MM.1S (cell line): ENCODE measurements at places on chromosomes 11 and 22.
A peak's percentile ranks its signal among the peaks of the same experiment; 100 is the strongest.

DNA sequence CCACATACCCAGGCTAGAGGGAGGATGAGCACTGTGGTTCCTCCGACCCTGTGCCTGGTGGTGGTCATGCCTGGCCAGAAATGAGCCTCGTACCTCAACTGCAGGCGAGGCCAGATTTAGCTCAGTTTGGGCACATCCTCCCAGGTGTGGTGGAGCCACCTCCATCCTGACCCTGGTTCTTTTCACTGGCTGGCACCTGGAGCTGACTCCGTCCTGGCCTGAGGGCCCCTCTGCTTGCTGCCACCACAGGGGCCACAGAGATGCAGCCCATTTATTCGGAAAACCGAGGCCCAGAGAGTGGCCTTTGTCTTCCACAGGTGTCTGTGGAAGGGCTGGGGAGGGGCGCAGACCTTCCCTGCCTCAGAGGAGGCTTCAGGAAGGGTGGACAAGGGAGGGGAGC is 9.0 kb upstream of the ARFGAP3 start:
- DNase-seq = no peak

- DNase-seq = no peak
Observed at GRCh38 chr11:66559142-66559865, 9.1 kb downstream of the CTSF start.

GRCh38 chr11:12069066-12069676 is 41.2 kb upstream of the MICAL2 start:
- DNase-seq = no peak

GRCh38 chr11:18253233-18253632 is 4.8 kb upstream of the SAA2 start:
- DNase-seq = no peak

DNA sequence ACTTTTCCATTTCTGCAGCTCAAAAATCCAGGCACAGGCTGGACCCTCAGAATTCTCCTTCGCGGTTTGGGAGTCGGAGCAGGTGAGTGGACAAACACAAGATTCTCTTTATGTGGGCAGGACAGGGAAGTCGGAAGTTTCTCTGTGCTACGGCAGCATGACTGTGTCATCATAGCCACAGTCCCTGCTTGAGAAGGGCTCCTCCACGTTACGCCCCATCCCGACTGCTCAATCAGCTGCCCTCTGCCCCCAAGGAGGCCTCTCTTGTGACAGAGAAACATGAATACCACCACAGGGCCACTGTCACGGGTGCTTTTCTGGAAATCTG is 89.0 kb upstream of the SHISAL1 start:
- no peak for DNase-seq

DNA sequence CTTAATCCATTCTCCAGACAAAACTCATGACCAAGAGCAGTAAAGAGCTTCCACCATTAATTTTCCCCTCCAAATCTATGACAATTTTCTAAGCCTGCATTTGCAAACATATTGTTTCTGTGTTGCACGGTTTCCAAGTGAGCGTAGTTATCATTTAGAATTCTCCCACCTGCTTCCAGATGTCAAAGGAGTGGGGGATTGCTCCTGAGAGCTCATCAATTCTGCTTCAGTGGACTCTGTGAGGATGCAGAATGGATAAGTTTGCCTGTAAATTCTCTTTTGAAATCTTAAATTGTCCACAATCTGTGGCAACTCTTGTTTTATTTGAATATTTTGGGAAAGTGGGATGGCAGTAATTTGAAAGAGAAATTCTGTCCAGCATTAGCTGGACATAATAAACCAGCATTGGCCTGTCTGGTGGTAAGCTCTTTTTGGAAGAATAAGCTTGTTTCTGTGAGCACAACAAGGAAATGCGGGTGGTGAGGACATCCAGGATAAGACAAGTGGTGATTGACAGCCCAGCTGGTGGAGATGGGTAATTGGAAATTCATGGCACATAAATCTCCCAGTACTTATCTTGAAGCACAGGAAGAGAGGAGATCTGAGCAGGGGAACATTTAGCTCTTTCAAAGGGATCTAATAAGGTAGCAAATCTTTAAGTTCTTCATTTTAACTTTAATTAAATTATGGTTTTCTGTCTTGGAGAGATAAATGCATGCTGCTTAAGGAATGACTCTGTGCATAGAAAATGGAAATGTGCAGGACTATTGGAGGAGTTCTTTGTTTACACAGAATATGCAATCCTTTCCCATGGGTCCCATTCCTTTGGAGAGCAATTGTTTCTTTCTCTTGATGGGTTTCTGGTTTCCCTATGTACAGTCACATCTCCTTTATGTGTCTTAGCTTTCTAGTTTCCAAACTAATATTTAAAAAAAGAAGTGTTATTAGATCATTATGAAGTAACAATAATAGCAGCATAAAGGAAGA is 73.2 kb downstream of the FAT3 start:
- DNase-seq = no peak

DNA sequence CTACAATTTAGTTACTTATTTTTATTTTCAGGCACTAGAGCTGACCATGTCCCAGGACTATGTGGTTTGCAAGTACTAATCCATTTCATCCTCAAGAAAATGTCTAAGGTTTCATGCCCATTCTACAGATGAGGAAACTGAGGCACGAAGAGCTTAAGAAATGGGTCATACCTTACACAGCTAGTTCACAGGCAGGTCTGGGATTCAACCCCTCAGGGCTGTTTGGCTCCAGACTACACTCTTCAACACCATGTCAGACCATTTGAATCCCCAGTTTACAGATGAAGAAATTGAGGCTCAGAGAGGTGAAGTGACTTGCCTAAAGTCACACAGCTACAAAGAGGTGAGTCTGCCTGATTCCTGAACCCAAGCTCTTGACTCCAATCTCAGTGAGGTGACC is 144.1 kb downstream of the MIAT start:
- no peak for DNase-seq

- no peak for DNase-seq
Observed at GRCh38 chr11:113647856-113648255, 58.3 kb downstream of the TMPRSS5 start.

- DNase-seq = no peak
Observed at GRCh38 chr11:117634756-117635603, 162.0 kb downstream of the DSCAML1 start.

DNA sequence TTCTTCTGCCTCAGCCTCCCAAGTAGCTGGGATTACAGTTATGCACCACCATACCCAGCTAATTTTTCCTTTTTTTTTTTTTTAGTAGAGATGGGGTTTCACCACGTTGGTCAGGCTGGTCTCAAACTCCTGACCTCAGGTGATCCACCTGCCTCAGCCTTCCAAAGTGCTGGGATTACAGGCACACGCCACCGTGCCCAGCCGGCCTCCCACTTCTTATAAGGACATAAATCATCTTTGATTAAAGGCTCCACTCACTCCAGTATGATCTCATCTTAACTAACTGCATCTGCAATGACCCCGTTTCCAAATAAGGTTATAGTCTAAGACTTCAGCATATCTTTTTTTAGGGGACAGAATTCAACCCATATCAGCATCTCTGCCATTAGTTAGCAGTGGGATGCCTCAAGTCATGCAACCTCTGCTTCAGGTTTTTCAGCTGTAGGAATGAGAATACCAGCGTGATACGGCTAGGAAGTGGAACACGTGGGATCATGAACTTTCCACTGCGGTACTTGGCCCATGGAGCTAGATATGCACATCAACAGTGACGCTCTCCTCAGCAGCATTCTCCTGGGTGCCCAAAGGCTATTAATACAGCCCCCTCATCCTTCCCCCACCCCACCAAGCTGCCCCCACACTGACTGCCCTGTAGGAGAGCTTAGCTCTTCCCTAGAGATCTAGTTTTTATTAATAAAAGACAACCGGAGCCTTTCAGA is 41.4 kb downstream of the MCHR1 start:
- no peak for DNase-seq

GRCh38 chr11:102773386-102773785 is 7.0 kb downstream of the MMP10 start:
- DNase-seq = no peak

- no peak for DNase-seq
Observed at GRCh38 chr11:12053606-12054361, 45.4 kb upstream of the DKK3 start.

GRCh38 chr22:40008726-40009291 is 14.1 kb downstream of the FAM83F start:
- no peak for DNase-seq

- DNase-seq = no peak
Observed at GRCh38 chr11:7115780-7116179, 27.0 kb downstream of the RBMXL2 start.

DNA sequence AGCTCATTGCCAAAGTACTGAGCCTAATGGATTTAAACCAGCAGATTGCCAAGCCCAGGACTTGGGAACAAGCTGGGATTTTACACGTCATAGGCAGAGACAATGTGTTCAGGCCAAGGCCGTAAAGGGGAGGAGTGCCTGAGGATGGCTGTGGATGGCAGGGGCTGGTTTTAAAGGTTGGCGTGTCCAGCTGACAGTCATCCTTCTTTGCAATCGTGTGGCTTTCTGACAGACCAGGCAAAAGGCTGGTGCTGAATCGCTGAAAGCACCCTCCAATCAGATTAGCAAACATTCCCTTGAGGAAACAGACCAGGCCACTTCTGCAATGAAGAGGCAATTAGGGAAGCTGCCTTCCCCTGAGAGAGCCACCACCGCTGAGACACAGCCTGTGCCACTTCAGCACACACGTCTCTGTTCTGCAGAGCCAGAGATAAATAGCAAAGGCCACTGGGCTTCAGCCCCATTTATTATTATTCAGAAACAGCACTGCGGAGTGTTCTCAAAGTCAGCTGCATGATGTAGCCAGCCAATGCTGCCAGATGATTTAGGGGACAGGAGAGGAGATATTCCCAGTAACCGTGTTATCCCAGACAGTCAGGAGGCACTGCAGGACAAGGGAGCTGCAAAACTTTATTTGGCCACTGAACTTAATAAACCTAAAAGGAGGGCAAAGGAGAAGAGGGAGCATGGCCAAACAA is 54.2 kb upstream of the CSNK2A3 start:
- no peak for DNase-seq

DNA sequence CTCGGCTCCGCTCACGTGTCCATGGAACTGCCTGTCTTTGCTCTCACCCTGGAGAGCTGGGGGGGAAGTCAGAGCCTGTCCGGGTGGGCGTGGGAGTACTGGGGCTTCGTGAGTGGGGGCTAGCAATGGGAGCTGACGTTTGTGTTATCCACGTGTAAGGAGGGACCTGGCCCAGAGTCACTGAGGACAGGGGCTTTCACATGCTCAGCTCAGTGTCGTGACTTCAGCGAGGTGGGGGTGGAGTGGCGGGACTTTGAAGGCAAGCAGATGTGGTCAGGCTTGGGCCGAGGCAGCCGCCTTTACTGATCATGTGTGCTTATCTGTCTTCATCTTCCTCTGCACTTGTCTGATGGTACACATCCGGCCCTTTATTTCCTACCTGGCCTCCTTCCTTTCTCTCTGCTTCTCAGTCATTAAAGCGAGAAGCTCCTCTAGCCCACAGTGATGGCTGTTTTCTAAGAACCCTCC is 113.1 kb upstream of the NNMT start:
- DNase-seq = no peak

DNA sequence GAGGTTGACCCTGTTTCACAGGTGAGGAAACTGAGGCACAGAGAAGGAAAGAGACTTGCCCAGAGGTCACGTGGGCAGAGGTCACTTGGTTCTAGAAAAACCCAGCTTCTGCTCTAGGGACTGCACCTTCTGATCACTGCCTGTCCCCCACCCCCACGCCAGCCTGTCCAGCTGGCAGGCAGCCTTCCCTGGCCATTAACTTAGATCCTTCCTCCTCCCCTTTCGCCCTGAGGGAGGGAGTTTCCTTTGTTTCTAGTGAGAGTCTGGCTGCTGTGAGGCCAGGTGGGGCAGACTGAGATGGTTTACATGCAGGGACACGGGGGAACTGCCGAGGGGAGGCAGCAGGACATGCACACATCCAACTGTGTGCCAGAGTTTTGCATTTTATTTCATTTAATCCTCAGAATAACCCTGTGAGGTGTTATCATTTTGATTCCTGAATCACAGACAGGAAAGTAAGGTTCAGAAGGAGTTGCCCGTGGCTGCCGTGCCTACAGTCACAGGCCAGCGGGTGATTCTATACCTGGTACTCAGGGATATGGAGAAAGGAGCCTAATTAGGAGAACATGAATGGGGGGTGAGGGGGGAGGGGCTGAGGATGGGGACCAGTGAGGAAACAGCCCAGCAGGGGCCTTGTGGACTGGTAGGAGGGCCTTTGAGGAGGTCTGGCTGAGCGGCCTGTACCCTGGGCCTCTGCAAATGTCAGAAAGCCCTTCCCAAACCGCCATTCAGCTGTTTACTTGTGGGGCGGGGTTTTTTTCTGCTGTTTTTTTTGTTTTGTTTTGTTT is 3.4 kb downstream of the FAM83F start:
- DNase-seq = no peak

GRCh38 chr11:86101493-86101892 is 32.6 kb upstream of the PICALM start:
- no peak for DNase-seq

DNA sequence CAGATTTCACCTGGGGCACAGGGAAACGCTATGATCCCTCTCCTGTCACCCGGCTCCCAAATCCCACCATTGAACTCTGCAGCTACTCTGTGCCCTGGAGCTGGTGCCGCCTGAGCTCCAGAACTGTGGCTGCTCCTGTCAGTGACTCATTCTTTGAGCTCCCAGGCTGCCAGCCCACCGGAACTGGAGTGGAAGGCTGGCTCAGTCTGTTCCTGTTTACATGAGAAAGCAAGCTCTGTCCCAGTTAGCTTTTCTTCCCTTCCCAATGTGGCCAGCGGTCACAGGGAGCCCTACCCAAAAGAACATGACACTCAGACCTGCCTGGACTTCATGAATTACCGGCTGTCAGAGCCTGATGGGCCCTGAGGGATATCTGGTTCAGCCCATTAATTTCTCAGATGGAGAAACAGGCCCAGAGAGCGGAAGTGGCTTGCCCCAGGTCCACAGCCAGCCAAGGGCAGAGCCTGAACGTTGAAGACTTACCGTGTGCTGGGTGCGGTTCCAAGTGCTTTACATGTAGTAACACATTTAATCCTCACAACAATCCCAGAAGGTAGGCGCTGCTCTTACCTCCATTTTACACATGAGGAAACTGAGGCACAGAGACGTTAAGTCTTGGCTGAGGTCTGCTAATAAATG is 23.8 kb upstream of the IGSF22 start:
- DNase-seq = no peak

DNA sequence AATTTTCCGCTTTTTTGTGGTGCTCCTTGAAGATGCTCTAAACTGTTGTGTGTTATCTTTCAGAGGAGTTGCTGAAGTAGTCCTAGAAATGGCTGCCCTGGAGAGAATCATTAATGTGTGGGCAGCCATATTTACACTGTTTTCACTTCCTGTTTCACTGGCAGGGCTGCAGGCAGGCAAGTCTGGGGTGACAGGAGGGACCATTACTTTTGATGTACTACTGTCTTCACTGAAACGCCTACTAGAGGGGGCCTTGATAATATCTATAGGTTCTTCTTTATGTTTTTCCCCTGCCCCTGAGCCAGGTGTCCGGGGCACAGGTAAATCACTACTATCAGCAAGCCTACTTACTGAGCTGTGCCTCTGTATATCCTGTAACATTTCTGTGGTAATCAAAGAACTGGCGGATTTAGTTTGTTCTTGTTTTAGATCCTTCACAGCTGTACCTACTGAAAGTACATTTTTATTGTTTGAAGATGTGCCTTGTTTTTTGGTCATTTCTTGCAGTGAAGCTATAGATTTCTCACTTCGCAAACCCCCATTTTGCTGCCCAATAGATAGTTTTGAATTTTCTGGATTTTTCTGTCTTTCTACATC is 39.7 kb downstream of the ACAT1 start:
- peak; percentile 55 for DNase-seq

GRCh38 chr11:113119074-113119473 is 157.9 kb downstream of the NCAM1 start:
- no peak for DNase-seq

- DNase-seq = no peak
Observed at GRCh38 chr22:31136711-31137110, 3.6 kb downstream of the PLA2G3 start.

- DNase-seq = no peak
Observed at GRCh38 chr11:102155676-102156075, 45.4 kb downstream of the YAP1 start.
